HCT116 (cell line): ENCODE measurements at places on chromosomes 7 and 10.
A peak's percentile ranks its signal among the peaks of the same experiment; 100 is the strongest.

DNA sequence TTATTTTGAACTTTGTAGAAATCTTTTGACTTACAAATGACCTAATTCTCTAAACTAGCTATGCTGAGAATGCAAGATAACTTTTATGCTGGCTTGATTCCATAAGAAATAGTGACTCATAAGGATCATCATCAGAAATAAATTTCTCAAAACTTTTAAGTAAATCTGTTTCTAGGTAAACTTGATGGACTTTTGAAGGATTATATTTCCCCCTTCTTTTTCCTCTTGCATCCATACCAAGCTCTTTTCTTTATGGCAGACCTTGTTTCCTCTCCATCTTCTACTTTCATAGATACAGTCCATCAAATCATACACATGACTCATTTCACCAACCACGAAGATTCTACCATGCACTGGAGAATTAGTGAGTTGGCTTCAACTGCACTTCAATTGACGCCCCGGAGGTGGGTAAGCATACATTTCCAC, 336.3 kb downstream of the KCNMA1 start:
- no peak for DNase-seq

- no peak for DNase-seq
Observed at GRCh38 chr10:44955413-44956070, 4.1 kb upstream of the RASSF4 start.

DNA sequence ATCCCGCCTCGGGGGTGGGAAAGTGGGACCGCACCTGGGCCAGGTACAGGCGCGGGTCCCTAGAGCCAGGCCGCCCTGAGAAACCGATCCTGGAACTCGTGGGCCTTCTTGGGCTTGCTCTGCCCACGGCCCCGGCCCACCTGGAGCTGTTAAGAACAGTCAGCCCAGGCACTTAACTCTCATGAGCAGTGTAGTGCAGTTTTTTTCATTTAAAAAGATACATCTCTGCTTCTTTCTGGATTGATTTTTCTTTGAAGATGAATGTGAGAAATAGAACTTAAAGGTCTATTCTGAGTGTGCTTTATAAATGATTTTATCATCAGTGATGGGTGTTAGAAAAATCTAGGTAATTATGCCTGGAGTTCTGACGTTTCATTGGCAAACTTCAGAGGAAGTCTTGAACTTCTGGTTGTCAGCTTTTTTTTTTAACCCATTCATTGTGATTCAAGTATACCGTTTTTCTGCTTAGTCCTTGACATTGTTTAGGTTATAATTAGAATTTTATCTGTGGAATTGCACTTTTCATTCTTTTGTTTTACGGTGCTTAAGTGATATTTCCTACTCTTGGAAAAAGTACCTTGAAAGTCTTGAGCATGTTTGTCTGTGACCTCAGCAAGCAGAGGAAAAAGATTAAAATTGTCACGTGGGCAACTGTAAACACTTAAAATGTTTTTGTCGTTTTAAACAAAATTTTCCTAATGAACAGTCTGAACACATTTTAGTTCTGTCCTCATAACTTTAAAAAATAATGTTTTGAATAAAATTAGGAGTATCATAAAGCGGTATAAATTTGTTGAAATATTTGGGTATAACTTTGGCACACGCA, 906 bp downstream of the CDK1 start:
- no peak for DNase-seq

DNA sequence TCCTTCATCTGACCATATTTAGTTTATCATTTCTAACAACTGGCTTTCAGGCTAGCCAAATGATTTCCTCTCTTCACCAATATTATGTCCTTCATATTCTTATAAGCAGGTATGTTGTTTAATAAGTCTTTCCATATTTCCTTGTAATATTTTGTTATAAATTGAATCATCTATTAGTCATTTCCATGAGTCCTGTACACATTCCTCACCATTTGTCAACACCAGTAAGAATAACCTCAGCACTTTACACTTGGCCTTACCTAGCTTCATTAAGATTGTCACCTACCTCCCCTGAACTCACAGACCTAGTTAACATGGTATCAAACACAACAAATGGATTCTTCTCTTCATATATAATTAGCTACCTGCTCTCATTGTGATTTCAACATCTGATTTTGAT, 282.3 kb downstream of the SEMA3D start:
- DNase-seq: no peak

GRCh38 chr7:2920956-2921652, 77.0 kb upstream of the GNA12 start:
- DNase-seq: no peak

GRCh38 chr7:415646-416525, 103.8 kb downstream of the PDGFA start:
- DNase-seq: no peak

GRCh38 chr10:23870651-23871610, 338.0 kb upstream of the KIAA1217 start:
- DNase-seq: no peak

- DNase-seq: no peak
Observed at GRCh38 chr7:103773726-103774125, 215.7 kb downstream of the RELN start.

- no peak for DNase-seq
Observed at GRCh38 chr7:147586526-147586925, 1004.0 kb upstream of the C7orf33 start.

- DNase-seq: no peak
Observed at GRCh38 chr7:4163565-4164203, 518.4 kb upstream of the FOXK1 start.

DNA sequence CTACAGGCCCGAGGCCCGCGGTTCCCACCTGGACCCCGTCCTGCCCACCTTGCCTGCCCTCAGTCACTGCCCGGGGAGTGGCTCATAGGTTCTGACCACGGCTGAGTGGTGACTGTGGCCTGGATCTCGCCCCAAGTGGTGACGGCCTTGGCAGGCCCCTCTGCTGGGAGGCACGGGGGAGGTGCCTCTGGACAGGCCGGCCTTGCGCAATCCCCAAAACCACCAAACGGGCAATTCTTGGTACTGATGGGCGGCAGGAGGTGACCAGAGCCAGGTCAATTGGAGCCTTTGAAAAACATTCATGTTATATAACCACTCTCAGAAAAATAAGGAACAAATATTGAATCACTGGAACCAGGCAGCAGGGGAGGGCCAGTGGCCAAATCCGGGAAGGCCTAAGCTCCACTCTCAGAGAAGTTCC, 83.4 kb downstream of the PRKAG2 start:
- no peak for DNase-seq

DNA sequence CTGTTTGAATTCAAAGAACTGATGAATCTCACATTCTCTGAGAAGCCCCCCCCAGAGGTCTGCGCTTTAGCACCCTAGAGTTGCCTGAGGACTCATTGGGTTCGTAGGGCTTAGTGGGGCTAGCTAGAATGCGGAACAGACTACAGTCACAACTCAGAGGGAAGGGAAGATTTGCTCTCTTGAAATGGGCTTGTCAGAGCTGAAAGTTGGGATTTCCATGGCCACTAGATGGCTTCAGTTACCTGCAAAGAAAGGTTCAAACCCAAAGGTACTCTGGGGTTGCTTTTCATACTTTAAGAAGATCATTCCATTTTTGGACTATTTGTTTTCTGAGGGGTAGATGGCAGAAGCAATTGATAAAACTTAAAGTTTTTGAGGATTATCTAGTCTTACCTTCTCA, 205.0 kb downstream of the BBS9 start:
- peak; percentile 19 for DNase-seq

DNA sequence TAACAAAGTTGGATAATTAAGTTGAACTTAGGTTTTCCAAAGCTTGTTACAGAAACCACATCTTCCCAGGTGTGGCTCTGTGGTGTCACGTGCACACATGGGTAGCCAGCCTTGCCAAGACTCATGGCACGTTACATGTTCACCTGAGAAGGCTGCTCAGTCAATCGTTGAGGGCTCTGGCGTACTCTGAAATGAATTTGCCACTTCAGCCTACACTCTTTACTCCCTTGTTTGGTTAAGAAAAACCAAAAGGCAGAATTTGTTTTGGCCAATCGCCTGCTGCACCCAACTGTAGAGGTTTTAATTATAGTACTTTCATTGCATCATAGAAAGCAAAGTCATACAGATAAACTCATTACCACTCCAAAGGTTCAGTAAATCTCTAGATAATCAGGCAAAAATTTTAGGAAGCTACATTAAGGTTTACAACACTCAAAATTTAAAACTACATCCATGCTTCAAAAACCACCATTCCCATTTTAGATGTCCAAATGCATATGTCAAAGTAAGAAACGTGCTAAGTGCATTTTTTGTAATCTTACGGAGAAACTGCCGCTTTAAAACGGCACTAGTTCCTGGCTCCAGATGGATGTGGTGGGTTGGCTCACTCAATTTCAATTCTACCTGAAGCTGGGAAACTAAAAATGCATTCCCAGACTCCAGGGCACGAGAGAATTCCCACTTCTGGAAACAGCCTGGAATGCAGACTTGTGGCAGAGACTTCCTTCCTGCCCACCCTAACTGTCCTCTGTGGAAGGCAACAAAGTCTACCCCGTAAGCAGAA, 88.4 kb downstream of the DIP2C start:
- no peak for DNase-seq

DNA sequence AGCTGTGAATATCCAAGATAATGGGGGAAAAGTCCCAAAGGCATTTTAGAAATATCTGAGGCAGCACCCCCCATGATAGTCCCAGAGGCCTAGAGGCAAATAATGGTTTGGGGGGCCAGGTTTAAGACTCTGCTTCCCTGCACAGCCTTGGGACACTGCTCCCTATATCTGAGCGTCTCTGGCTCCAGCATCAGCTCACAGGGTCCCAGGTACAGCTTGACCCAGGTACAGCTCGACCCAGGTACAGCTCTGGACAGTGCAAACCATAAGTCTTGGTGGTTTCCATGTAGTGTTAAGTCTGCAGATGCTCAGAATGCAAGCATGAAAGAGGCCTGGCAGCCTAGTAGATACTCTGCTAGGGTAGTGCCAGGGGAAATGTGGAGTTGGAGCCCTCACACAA, 47.0 kb upstream of the VWDE start:
- no peak for DNase-seq

DNA sequence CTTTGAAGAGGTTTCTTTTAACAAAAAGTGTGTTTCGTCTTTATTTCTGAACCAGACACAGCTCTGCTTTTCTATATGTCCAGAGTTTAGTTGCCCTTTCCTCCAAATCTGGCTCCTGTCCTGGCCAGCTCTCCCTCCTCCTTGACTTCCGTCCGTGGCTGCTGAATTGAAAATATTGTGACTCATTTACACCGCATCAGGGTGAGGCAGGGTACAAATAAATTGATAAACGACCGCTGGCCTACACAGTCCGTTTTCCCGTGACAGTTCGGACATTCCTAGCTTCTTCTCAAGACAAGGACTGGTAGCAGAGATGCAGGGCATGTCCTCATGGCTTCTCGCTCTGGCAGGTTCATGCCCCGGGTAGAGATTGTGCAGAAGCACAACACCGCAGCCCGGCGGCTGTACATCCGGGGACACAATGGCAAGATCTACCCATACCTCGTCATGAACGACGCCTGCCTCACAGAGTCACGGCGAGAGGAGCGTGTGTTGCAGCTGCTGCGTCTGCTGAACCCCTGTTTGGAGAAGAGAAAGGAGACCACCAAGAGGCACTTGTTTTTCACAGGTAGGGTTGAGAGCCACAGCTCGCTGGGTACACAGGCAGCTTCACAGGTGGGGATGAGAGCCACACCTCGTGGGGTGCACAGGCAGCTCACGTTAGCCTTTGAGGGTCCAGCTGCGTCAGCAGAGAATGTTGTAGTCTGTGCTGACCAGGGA, 126.6 kb downstream of the TRRAP start:
- no peak for DNase-seq

DNA sequence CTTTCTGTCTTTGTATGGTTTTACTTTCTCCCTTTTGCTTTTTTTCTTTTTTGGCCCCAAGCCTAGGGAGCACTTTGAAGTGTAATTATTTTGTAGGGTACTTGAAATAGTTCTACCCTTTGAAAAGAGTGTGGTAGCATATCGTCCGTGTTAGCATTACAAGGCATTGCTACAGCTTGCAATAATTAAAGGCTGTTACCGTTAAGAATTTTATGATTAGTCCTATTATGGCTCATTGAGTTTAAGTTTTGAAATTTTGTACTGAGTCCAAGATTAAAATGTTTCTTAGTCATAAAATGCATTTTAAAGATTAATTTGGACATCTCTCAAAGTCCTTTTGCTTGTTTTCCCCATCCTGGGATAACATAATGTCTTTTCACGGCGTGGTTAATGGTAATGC, 490.0 kb upstream of the LRRN3 start:
- no peak for DNase-seq

- DNase-seq: no peak
Observed at GRCh38 chr10:101704331-101704730, 9.4 kb upstream of the FBXW4 start.

DNA sequence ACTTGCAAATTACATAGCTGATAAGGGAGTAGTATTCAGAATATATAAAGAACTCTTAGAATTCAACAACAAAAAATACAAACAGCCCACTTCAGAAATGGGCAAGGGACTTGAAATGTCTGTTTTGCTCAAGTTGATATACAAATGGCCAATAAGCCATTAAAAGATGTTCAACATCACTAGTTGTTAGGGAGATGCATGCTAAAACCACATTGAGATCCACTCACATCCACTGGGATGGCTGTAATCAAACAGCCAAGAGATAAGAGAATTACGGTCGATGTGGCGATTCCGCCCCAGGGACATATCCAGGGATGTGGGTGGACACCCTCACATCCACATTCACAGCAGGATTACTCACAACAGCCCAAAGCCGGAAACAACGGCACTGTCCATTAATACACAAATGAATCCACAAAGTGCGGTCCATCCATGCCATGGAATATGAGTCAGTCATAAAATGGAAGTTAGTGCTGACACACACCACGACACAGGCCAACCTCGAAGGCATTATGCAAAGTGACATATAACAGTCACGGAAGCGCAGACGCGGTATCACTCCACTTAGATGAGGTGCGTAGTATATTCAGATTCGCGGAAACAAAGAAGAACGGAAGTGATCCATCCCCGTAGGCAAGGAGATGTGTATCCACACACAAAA, 227.8 kb downstream of the DNAJB6 start:
- peak; percentile 97 for DNase-seq

GRCh38 chr7:7237978-7238267, 55.6 kb downstream of the C1GALT1 start:
- DNase-seq: no peak

GRCh38 chr7:39749177-39749576, 125.8 kb downstream of the RALA start:
- DNase-seq: no peak

GRCh38 chr7:110592557-110592956, 498.4 kb upstream of the LRRN3 start:
- DNase-seq: no peak

DNA sequence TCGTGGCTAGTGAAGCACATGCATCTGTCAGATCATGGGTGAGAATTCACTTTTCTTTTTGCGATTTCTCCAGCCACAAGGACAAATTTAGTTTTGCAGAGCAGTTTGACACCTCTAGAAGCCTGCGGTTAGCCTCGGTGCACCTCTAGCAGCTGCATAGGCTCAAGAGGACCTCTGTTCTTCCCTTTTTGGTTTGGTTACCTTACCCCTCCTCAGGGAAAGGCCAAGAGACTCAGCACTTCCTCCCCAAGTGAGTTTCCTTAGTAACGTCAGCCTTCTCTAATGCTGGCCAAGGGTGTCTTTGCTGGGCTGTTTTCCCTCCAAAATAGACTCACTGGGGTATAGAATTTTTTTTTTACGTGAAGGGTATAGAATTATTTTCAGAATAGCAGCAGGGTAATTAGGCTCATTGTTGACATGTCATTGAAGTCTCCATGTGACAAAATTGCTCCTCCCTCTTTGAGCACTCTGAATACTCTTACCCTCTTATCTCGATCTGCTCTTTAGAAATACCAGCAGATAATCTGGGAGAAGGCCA, 97.8 kb downstream of the AUTS2 start:
- DNase-seq: no peak
